ENCODE measurements at places on chromosomes 4 and X. TPM values are rescaled to one million over a fixed set of nuclear protein-coding genes. Genes with fewer than 3 reads are reported as not detected.
A peak's percentile ranks its signal among the peaks of the same experiment; 100 is the strongest.

DNA sequence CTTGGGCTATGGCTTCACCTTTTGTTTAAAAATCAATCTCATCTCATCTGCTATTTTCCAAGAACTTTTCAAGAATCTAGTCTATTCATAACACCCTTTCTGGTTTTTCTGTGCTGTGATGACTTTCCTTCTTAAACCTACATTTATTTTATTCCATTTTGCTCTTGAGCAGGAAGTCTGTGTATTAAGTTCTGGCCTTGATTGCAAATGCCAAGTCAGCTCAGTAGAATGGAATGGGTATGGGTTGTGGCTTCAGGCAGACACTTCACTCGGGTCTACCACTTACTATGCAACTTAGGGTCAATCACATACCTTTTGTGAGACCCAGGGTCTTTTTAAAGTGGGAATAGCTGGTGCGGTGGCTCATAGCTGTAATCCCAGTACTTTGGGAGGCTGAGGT is 522.3 kb downstream of the TRIML1 start:
- H3K27me3 ChIP-seq: no peaks in the 10 kb centered on the region
- H3K27ac ChIP-seq: no peak overlapping the region
- no peaks in the 10 kb centered on the region for H3K36me3 ChIP-seq
- no peak overlapping the region for H3K4me3 ChIP-seq
- no peaks in the 10 kb centered on the region for H3K4me1 ChIP-seq

GRCh38 chrX:128805236-128805635 is 718.1 kb downstream of the SMARCA1 start:
- H3K27me3 ChIP-seq: no peaks in the 10 kb centered on the region
- DNase-seq: no peak

GRCh38 chrX:123085311-123085940 is 98.7 kb upstream of the GRIA3 start:
- no peaks in the 10 kb centered on the region for H3K4me1 ChIP-seq
- no peak overlapping the region for H3K4me3 ChIP-seq
- H3K27ac ChIP-seq: no peak overlapping the region
- no peaks in the 10 kb centered on the region for H3K36me3 ChIP-seq
- DNase-seq: no peak
- H3K27me3 ChIP-seq: no peaks in the 10 kb centered on the region

DNA sequence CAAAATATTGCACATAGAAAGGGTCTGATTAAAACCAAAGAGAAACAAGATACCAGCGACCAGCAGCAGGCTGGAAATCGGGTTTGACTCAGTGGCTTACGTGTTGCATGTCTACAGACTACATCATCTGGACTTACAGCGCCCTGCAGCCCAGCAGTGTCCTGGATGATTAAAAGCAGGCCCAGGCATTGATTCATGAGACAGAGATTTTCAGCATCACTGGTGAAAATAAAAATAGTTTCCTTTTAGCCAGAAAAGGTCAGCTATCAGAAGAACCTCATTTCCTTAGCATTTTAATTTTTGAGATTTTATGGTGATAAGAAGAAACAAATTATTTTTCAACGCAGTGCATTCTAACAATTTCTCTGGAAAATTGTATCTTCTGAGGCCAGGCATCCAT is 190.6 kb downstream of the PTTG2 start:
- H3K27ac ChIP-seq: no peak overlapping the region
- H3K4me3 ChIP-seq: no peak overlapping the region
- peaks cover 25% of the 10 kb centered on the region for H3K4me1 ChIP-seq
- H3K36me3 ChIP-seq: no peaks in the 10 kb centered on the region
- DNase-seq: no peak
- H3K27me3 ChIP-seq: no peaks in the 10 kb centered on the region

DNA sequence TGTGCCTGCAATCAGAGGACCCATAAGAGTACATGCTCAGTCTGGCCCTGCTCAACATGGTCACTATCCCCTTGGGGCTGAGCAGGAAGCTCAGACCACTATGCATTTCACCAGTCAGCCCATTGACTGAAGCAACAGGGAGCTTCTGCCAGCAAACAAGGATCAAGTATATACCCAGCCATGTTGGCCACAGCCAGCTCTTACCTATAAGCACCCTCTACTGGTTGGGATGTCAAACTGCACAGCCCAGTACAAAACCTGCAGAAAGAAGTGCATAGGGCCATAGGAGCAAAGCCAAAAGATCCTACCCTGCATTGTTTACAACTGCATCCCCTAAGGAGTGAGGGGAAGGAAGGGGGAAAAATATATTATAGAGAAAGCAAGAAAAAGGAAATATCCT is 214.4 kb upstream of the CPEB2 start:
- H3K27me3 ChIP-seq: peaks cover 8% of the 10 kb centered on the region
- no peaks in the 10 kb centered on the region for H3K36me3 ChIP-seq
- H3K4me1 ChIP-seq: no peaks in the 10 kb centered on the region
- H3K4me3 ChIP-seq: no peak overlapping the region
- H3K27ac ChIP-seq: no peak overlapping the region

DNA sequence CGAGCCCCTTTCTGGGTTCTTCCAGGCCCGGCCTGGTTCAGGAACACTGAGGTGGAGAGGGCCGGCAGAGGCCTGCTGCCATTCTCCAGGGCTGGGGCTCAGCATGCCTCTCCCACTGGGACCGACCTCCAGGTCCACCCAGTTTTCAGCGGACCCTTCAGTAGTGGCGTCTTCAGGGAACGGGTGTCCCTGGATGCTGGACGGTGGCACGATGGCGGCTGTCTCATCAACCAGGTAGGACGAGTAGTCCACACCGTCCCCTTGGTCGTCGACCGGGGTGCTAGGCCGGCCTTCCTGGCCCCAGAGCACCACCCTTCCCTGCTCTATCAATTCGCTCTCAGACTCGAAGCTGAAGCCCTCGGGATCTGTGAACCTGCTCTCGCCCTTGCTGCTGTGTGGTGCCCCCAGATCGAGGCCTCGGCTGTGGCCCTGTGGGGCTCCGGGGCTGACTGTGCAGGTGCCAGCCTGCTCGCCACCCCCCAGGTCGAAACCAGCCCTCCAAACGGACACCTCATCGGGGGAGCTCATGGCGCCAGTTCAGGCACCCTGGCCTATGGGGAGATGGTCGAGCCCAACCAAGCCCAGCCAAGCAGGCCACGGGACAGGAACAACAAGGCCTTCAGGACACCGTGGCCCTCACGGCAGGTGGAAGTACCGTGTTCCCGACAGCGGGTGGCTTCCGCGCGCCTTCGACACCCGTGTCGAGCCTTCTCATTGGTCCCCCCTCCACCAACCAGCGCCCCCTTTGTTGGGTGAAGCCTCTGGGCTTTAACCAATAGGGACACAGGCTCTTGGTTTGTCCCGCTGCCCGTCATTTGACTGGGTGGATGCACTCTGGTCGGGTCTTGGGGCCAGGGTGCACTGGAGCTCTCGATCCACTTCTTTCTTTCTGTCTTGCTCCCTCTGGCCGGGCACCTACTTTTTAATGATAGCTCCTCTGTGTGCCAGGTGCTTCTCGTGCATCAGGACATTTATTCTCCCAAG is 814 bp upstream of the LOC101059915 start:
- H3K4me3 ChIP-seq: no peak overlapping the region
- no peak for DNase-seq
- no peaks in the 10 kb centered on the region for H3K36me3 ChIP-seq
- peaks cover 10% of the 10 kb centered on the region for H3K4me1 ChIP-seq
- peaks cover 4% of the 10 kb centered on the region for H3K27me3 ChIP-seq
- no peak overlapping the region for H3K27ac ChIP-seq

DNA sequence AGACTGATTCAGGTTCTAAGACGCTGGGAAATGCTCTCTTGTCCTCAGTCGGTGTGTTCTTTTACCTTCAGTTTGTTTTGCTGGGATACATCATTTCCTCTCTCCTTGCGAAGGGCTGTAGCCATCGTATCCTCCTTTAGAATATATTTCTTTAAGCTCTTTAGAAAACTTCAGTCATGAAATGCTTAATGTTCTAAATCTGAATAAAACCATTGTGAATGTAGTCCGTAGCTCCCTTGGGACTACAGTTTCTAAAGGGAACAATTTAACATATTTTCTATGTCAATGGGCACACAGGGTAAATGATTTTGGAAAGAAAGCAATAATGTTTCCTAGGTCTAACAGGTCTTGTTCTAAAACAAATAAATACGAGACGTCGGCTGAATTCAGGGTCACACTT is 40.6 kb downstream of the STOX2 start:
- H3K36me3 ChIP-seq: no peaks in the 10 kb centered on the region
- DNase-seq: no peak
- H3K27ac ChIP-seq: no peak overlapping the region
- no peak overlapping the region for H3K4me3 ChIP-seq

GRCh38 chrX:112877771-112878173 is 37.1 kb upstream of the AMOT start:
- no peak for DNase-seq
- H3K4me1 ChIP-seq: no peaks in the 10 kb centered on the region
- no peak overlapping the region for H3K27ac ChIP-seq

DNA sequence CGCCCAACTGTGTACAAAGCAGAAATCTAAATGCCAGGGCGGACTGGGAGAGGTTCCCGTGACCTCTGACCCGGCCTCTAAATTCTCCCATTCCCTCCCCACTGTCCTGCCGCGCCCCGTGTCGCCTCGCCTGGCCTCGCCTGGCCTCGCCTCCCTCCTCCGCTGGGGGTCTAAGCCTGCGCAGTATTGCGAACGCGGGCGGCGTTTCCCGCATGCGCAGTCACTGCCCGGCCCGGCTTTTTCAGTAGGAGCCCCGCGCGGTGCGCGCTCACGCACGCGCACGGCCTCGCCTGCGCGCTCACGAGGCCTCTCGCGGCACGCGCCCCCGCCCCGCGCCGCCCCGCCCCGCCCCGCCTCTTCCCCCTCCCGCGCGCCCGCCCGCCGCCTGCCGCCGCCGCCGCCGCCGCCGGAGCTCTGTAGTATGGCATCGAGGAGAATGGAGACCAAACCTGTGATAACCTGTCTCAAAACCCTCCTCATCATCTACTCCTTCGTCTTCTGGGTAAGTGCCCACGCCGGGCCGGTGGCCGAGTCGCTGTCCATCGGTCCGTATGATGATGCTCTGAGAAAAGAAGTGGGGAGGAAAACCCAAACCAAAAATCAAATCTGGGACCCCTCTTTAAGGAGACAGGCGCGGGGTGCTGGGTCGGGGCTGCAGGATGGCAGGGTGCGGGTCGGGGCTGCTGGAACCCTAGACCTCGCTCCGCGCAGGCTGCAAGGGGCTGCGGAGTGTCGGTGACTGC is at the start of gene TSPAN7:
TSS of gene TSPAN7 (plus strand) at position 417 of the 743 bp plus-strand sequence. CDS start at position 422, 5 bp downstream.
- H3K27ac ChIP-seq: no peak within 1 kb of the TSS
- peak; percentile 64 for DNase-seq
- no peaks in the 10 kb centered on the region for H3K36me3 ChIP-seq
- peak within 1 kb of the TSS; percentile 80 for H3K4me3 ChIP-seq
- peaks cover 7% of the 10 kb centered on the region for H3K4me1 ChIP-seq
- peaks cover 2% of the 10 kb centered on the region for H3K27me3 ChIP-seq

DNA sequence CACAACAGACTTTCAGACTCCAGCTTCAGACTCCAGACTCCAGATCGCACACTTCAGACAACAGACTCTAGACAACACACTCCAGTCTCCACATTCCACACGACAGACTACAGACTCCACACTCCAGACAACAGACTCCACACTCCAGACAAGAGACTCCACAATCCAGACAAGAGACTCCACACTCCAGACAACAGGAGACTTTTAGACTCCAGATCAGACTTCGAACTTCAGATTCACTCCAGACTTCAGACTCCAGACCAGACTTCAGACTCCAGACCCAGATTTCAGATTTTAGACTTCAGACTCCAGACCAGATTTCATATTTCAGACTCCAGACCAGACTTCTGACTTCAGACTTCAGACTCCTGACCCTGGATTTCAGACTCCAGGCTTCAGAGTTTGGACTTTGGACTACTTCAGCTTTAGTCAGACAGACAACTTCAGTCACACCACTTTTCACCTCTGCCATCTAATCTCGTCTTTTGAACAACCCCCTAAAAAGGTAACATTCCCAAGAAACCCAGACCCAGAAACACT is 29.0 kb upstream of the TLR2 start:
- H3K4me1 ChIP-seq: peaks cover 15% of the 10 kb centered on the region
- H3K27ac ChIP-seq: no peak overlapping the region
- peaks cover 10% of the 10 kb centered on the region for H3K27me3 ChIP-seq
- H3K4me3 ChIP-seq: no peak overlapping the region

GRCh38 chrX:154804261-154804956 is 876 bp downstream of the MPP1 start:
- H3K4me3 ChIP-seq: peak overlapping the region; percentile 86
- H3K36me3 ChIP-seq: no peaks in the 10 kb centered on the region
- no peak overlapping the region for H3K27ac ChIP-seq
- H3K27me3 ChIP-seq: no peaks in the 10 kb centered on the region

- H3K36me3 ChIP-seq: no peaks in the 10 kb centered on the region
Observed at GRCh38 chr4:139814323-139815015, 148.8 kb downstream of the MGST2 start.

DNA sequence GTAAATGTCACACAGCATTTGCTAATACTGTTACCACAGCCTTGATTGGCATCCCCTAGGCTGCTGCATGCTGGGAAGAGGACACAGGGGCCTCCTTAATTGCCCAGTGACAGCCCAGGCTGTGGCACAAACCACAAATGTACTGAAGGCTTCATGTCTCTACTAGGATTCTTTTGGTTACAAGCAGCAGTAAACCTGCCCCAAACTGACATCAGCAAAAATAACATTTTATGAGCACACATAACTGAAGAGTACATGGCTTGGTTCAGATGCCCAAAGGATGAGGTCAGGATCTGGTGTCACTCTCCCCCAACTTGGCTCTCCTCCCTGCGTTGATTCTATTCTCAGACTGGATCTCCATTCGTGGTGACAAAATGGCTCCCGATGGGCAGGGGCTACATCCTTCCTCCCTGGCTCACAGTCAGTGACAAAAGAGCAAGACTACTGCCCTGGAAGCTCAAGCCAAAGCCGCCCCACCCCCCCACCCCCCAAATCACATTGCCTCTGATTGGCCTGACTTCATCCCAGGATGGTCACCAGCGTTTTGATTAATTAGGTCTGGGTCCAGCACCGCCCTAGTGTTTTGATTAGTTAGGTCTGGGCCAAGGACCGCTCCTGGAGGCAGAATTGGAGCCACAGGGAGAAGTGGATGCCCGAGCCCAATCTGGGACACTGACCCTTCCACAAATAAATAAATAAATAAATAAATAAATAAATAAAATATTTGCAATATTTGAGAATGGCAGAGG is 180.5 kb upstream of the RBPJ start:
- no peak overlapping the region for H3K4me3 ChIP-seq
- H3K27ac ChIP-seq: no peak overlapping the region
- DNase-seq: no peak
- H3K36me3 ChIP-seq: no peaks in the 10 kb centered on the region
- H3K27me3 ChIP-seq: no peaks in the 10 kb centered on the region

MAGEA2B gene
- total RNA-seq: not detected

SLC25A6 gene
- 436 TPM for total RNA-seq

JAKMIP1 gene
- 0.13 TPM for total RNA-seq

FGFRL1 gene
- total RNA-seq: 5.6 TPM

ITIH6 gene
- total RNA-seq: not detected

GPRASP2 gene
- total RNA-seq: 0.16 TPM

GPRASP3 gene
- total RNA-seq: 1.3 TPM

RBM10 gene
- total RNA-seq: 54.9 TPM

Data from activated B cell treated with CpG ODN at 0.5 μM for 24 hours (primary cell).